ENCODE measurements at places on chromosomes 7 and 10.

- no peak for DNase-seq
These were observed 23.5 kb upstream of the NRP1 start for GRCh38 chr10:33358016-33358415.

DNA sequence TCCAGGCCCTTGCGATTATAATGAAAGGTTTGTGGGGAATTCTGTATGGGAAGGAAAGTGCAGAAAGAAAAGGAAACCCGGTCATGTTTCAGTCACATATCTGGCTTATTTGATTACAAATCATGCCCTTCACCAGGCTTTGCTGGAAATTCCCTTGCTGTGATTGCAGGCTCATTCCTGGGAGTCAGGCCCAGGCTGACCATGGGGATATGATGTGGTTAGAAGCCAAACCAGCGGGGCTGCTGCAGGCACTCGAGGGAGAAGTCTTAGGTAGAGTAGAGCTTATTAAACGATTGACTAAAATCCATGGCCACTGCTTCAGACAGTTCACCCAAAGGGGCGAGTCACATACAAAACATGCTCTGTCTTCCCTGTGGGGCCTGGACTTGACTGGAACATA lies 16.2 kb downstream of the PKD1L1 start:
- DNase-seq, result no peak

GRCh38 chr7:112206991-112207592 lies 597 bp downstream of the ZNF277 start:
- peak; percentile 7 for DNase-seq

DNA sequence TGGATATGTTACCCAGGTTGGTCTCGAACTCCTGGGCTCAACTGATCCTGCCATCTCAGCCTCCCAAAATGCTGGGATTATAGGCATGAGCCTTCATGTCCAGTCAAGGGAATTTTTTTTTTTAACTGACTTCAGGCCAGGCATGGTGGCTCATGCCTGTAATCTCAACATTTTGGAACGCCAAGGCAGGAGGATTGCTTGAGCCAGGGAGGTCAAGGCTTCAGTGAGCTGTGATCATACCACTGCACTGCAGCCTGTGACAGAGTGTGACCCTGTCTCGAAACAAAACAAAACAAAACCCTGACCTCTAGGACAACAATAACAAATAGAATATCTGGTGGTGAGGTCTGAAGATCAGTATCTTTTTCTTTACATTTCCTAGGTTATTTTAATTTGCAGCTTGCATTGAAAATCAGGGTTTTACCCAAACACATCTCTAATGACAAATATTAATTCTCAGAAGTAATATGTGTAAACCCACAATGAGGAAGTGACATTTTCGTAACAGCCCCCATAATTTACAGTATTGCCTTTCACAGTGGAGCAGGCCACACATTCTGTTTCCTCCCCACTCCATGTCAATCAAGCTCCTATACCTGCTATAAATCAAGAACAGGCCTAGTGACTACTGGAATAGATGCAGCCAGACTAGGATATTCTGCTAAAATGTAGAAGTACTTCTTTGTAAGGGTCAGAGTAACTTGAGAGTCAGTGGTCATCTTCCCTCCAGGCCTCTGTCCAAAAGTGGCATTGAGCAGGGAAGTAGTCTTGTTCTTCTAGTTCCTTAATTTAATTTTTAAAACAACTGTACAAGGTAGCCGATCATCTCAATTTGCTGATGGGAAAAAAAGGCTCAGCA lies 43.3 kb upstream of the ECHDC3 start:
- no peak for DNase-seq

DNA sequence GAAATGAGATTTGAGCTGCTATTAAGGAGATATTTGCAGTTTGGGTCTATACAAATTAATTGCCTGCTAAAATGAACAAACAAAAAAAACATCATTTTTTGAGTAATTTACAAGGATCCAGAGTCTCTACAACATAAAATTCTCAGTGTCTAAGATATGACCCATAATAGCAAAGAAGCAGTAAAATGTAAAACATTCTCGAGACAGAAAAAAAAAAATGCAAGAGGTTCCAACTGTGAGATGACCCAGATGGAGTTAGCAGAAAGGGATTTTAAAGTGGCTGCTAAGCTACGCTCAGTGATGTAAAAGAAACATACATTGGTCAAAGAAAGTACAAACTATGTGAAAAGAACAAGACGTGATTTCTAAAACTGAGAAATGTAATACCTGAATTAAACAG lies 471.0 kb downstream of the SH2D4B start:
- no peak for DNase-seq

- DNase-seq, result no peak
These were observed 16.9 kb downstream of the CYP26A1 start for GRCh38 chr10:93090619-93091018.

GRCh38 chr7:32500922-32501341 lies 5.6 kb downstream of the AVL9 start:
- no peak for DNase-seq

DNA sequence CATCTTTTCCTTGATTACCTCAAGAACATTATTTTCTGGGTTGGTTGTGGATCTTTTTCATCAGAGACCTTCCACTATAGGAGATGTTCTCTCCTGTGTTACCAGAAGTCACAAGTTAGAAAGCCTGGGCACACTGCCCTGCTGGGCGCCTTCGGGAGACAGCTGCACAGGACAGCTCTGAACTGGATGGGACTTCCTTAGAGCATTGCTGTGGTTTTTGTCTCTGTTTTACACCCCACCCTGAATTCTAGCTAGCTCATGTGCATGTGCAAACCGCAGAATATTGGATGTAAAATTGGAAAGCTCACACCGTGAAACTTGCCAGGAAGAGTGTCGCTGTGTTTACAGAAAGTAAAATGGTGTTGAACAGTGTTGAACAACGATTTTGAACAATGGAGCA lies 54.4 kb upstream of the SEC61G start:
- no peak for DNase-seq

GRCh38 chr10:110701617-110701971 lies 57.5 kb downstream of the RBM20 start:
- no peak for DNase-seq

DNA sequence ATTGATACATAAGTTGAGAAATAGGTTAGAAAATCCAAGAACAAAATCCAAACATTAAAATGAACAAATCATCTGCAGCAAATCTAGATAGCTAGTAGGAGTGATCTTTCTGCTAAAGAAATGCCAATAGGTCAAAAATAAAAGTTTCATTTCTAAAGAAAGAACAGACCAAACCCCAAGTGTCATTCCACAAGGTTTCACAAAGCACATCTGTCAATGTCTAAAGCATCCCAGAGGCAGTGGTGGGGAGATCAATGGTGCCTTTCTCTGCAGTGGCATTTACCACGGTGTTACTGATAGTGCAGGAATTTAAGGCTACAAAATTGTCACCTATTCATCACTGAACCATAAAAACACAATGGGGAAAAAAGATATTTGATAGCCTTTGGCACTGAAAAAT lies 147.9 kb downstream of the PARD3 start:
- no peak for DNase-seq

GRCh38 chr7:101632641-101633040 lies 3.5 kb upstream of the MYL10 start:
- DNase-seq, result no peak

- DNase-seq, result no peak
These were observed 172.5 kb downstream of the ARHGAP21 start for GRCh38 chr10:24551161-24551560.

- no peak for DNase-seq
These were observed 488.5 kb downstream of the ZNF33B start for GRCh38 chr10:42149722-42150427.

DNA sequence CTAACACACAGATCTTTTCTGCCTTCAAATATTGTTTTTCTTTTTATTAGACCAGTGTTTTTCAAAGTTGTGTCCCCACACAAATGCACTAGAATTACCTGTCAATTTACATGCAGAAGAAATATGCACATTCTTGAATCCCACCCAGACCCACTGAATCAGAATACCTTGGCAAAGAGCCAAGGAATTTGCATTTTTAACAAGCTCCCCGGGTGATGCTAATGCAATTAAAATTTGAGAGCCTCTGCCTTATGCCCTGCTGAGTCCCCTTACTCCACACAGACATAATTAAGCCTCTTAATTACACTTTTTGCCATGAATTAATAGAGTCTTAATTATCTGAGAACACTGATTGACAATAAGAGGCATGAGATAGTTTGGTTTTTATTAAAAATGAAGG lies 201.2 kb upstream of the GRB10 start:
- no peak for DNase-seq

GRCh38 chr7:42914421-42915045 lies 2.7 kb upstream of the C7orf25 start:
- no peak for DNase-seq

DNA sequence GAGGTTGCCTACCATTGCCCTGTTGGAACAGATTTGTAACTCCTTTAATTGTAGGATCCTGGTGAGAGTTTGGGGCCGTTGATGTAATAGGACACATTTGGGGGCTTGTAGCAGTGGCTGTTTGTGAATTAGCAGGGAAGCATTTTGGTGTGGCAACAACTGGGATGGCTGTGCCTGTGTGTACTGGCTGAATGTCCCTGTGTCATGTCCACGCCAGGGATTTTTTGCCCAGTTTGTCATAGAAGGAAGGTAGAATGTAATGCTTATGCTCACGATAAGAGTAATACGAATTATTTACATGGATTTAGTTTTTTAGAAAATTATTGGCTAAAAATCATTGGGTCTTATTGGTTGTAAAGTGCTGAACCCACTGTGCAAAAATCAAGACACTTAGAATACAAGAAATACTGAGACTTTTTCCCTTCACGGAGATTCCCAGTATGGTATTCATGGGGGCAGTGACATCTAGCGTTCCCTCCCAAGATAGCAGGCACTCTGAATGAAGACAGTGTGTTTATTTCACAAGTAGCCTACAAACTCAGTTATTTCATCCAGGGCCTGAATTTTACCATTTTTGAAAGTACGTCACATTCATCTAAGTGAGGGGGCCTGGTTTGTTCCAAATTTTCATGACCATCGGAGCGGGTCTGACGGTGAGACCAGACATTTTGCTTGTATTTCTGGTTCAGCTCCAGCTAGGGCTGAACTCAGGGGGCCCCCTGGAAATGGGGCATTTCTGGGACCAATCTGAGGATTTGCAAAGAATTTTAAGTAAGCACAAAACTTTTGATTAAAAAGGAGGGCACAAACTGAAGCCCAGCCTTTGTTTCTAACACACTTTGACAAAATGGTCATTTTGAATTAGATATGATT lies 74.7 kb downstream of the CACNB2 start:
- no peak for DNase-seq

DNA sequence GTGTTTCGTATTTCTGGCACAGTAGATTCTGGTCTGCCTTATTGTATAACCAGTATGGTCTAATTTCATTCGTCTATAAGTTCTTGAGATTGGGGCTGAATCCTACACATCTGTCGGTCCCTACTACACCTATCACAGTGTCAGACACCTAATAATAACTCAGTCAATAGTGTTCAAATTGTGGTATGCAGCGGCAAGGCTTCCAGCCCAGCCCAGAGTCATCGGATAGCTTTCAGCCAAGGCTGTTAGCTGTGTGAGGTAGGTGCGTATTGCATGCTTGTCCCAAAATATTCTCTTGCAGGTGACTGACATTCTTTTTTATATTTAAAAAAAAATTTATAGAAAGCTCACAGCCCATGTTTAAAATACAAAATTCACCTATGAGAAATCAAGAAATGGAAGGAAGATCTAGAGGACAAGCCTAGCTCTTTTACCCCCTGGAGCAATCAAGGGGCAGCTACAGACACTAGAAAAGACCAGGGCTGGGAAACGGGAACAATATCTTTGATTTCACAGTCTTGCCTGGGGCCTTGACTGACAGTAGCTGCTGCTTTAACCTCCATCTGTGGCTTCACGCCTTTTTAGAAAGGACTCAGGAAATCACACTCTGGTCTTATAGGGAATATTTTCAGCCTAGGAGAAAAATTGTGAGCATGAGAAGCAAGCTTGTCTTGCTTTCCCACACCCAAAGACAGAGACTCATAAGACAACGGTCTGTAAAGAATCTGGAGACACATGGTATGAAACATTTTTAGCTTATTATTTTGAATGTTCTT lies 9.5 kb upstream of the ASB4 start:
- no peak for DNase-seq

GRCh38 chr10:29998142-29998808 lies 61.1 kb downstream of the JCAD start:
- peak; percentile 75 for DNase-seq

- DNase-seq, result no peak
These were observed 117.5 kb upstream of the ANLN start for GRCh38 chr7:36272211-36272566.

DNA sequence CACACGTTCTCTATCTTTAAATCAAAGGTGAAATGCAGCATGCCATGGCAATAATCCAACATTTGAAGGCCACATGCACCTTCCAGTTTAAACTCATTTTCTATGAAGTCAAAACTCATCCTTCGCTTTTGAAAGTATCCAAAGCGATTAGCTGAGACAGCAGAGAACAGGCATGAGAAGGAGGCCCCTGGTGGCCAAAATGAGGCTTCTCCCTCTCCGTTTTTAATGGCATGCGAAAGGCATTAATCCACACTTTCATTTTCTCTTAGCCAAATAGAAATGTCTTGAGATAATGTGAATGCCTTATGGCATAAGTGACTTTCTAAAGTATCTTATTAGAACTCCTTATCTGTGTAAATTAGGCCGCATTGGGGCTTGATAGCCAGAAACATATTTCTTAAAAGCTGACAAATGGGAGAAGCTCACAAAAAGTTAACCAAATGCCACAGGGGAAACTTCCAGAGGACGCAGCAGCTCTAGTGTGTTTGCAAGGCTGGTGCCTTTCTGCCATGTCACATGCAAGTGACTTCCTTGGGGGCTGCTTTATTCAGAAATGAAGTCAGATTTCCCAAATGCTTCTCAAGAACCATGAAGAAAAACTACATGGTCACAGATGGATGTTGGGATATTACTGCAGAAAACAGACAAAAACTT lies 1189.6 kb downstream of the SORCS1 start:
- no peak for DNase-seq

DNA sequence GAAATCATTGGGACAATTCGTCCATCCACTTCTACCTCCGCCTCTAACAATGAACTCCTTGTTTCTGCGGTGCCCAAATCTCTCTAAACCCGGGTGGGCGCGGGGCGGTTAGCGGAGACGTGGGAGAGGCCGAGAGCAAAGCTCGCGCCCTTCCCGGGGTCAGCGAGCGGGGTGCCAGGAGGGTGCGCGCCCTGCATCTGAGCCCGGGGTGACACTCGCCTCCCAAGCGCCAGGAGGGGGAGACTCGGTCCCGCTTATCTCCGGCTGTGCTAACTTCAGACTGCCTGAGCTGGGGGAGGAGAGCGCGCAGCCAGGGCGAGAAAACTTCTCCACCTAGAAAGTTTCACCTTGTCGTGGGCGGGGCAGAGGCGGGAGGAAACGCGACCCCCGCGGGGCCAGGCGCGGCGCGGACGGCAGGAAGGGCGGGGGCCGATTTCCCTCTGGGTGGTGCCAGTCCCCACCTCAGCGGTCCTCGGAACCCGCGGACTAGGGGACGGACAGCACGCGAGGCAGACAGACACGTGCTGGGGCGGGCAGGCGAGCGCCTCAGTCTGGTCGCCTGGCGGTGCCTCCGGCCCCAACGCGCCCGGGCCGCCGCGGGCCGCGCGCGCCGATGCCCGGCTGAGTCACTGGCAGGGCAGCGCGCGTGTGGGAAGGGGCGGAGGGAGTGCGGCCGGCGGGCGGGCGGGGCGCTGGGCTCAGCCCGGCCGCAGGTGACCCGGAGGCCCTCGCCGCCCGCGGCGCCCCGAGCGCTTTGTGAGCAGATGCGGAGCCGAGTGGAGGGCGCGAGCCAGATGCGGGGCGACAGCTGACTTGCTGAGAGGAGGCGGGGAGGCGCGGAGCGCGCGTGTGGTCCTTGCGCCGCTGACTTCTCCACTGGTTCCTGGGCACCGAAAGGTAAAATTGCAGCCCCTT lies at the start of gene MET:
Gene MET (plus strand): TSS at position 516 of the 915 bp plus-strand sequence. CDS start 26,889 bp downstream, outside the sequence.
- DNase-seq, result no peak

GRCh38 chr10:11748866-11749265 lies 6.7 kb downstream of the ECHDC3 start:
- no peak for DNase-seq

Data from T-cell (primary cell).